ENCODE measurements at places on chromosomes 5 and 9.

GRCh38 chr9:29717631-29718030 is 2144.3 kb upstream of the C9orf72 start:
- no peak for DNase-seq

- no peak for DNase-seq
These were observed 309.4 kb downstream of the KDM4C start for GRCh38 chr9:7067169-7067568.

- DNase-seq, result no peak
These were observed 26.6 kb upstream of the ZBTB34 start for GRCh38 chr9:126833710-126834345.

- DNase-seq, result no peak
These were observed 20.7 kb downstream of the KIF2A start for GRCh38 chr5:62326702-62327101.

DNA sequence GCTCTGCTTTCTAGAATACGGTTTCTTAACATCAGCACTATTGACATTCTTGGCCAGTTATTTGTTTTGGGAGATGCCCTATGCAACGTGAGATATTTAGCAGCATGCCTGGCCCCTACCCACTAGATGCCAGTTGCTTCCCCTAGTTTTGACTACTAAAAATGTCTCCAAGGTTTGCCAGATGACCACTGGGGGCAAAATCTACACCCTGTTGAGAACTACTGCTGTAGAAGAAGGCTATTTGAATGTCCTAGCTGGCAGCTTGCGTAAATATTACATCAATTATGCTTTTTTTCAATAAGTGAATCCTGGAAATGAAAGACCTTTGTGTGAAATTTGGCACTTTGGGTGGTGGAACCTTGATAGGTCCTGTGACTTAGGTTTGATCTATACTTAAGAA is 5.0 kb downstream of the NCBP1 start:
- no peak for DNase-seq

- no peak for DNase-seq
These were observed 250.3 kb downstream of the SLIT3 start for GRCh38 chr5:169050636-169051035.

- no peak for DNase-seq
These were observed 205.8 kb downstream of the GABBR2 start for GRCh38 chr9:98502976-98503325.

DNA sequence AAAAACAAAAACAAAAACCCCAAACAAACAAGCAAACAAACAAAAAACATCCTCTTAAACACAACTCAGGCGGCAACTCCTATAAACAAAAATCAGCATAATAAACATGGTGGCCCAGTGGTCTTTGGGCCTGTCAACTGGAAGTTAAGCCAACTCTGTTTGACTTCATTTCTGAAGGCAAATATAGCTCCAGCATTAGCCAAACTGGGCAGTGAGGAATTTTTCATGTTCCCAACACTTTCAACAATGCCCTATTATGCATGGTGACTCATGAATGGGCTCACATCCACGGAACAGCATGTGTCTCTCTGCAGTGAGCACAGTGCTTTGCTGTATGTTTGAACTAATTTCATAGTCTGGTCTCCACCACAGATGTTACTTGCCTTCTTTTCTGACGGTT is 143.9 kb upstream of the STC2 start:
- DNase-seq, result no peak

DNA sequence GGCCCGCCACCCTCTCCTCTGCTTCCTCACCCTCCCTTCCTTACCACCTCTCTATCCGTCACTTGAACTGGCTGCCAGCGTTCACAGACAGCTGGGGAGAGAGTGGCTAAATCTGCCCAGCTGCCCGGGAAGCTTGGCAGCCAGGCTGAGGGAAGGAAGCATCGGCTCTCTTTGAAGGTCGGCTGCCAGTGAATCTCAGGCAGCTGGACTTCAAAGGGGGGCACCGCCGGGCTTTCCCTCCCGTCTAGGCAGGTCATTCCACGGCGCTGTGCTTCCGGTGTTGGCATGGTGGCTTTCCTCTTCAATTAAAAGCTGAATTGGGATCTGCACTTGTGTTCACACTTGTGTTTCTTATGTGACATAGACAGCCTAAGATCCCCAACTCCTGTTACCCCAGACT is 174.0 kb downstream of the GDNF start:
- no peak for DNase-seq

DNA sequence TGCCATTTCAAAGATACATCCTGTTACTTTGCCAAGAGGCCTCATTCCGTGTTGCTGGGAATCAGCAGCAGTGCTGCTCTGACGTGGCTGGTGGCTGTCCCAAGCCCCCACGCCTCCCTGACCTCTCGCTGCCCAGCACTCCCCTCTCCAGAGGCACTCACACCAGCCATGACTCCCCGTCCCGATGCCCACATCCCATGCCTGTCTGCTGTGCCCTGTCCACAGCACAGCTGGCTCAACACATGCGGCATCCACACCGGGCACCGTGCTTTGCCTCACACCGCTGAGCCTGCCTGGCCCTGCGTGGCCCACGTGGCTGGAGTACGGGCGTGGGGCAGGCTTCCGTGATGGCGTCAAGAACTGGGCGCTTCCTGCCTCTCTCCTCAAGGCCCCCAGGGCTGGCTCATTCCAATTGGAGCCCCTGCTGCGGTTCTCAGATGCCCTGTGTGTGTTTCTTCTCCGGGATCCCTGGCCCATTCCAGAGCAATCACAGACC is 7.8 kb upstream of the LCN1 start:
- no peak for DNase-seq

DNA sequence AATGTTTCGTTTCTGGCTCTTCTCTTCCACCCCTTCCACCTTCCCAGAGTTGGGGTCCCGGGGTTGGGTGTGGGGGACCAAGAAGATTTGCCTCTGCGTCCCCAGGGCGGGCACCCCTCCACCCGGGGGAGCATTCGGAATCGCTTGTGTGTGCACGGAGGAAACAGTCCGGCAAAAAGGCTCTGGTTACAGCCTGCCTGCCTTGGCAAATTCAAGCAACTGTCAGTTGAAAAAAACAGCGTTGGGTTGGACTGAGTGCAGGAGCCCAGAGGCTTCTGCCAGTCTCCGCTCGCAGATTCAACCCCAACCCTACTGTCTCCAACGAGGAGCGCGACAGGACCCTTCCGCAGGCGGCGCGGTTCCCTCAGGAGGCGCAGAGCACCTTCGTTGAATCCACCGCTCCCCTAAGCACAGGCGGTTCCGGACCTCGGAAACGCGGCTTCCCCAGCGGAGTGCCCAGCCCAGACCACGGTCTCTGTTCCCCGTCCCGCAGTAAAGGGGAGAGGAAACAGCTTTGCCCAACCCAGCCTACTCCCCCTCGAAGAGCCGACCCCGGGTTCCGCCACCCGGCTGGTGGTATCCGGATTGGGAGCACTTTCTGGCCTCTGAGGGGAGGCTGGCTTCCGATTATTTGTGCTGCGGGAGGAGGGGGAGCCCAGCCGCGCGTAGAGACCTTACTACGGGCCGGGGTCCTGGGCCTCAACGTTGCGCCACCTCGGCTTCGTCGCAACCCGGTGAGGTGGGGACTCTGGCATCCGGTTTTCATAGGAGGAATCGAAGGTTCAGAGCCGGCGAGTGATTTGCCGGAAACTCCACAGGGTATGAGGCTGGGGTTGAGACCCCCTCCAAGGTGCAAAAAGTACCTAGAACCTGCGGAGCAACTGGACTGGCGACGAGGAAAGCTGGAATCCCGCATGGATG is 9.6 kb downstream of the LHX6 start:
- no peak for DNase-seq

- DNase-seq, result no peak
These were observed 297.7 kb downstream of the ATPSCKMT start for GRCh38 chr5:9951865-9952516.

- no peak for DNase-seq
These were observed 139.8 kb upstream of the BASP1 start for GRCh38 chr5:17077440-17078233.

- no peak for DNase-seq
These were observed 207.0 kb downstream of the TSSK1B start for GRCh38 chr5:113227798-113228197.

- no peak for DNase-seq
These were observed 24.1 kb downstream of the SLC1A3 start for GRCh38 chr5:36630201-36631145.

DNA sequence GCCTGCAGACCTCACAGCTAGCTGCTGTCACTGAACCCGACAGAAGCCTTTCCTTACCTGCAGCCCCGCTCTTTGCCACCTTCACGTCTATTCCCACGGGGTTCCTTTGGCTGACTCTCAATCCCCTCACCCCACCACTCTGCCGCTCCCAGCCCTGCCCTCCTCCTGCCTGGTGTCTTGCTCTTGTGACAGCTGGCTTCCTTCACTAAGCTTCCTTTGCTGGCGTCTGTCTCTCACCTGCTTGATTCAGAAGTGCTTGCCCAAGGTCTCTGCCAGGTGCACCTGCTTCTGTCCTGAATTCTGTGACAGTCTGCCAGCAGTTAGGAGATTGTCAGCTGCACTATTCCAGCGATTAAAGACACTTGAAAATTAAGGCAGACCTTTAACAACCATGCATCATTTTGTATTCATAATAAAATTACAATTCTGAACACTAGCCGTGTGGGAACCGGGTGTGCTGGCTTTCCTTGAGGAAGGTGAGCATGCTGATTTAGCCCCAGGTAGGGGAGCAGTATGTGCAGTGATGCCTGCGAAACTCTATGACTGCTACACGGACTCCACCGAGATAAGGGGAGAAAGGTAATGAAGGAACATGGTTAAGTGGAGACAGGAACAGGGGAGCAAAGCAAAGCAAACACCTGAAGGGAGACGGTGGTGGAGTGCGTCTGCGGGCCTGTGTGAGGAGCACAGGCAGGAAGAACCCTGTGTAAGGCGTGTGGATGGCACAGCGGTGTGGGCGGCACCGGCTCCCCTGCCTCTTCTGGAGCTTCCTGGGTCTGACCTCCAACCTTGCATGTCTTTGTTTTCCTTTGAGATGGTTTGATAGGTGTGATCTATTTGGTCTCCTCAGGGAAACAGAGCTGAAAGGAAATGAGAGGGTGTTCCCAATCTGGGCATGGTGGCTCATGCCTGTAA is 80.1 kb upstream of the CACNA1B start:
- DNase-seq, result no peak

All from stimulated activated CD4-positive, alpha-beta T cell treated with anti-CD3 and anti-CD28 coated beads, Interleukin-1b, Interleukin-23, amount 100 ng/mL, for 1 hour (primary cell).